ENCODE measurements at places on chromosomes 2 and 18. TPM values are rescaled to one million over a fixed set of nuclear protein-coding genes. Genes with fewer than 3 reads are reported as not detected.

DNA sequence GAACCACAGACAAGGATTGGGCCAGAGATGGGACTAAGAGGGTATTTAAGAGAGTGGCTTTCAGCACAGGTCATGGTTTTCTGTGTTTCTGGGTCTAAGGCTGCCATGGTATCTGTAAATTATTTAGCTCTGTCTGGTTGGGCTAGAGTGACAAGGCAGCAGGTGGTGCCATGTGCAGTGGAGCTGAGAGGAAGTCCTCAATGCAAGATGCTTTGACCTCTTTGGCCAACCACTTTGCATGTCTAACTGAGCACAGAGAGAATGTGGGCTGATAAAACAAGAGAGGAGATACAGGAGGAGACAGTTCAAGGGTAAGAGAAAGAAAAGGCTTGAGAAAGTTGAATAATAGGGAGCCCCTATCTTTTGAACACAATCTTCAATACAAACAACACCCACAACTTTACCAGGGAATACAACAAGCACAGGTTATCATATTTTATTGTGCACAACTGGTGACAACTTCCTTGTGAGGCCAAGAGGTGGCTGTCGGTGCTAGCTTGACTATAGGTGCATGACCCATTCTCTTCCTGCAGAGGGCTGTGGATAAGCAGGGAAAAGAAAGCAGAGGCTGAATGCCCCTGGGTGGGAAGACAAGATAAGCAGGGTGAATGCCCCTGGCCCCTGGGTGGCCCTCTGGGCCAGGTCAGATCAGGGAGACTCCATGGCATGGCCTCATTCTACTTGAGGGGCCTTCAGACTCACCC lies 12.3 kb downstream of the FLACC1 start:
- no peak overlapping the region for H3K27ac ChIP-seq
- H3K4me3 ChIP-seq, result no peak overlapping the region
- no peaks in the 10 kb centered on the region for H3K27me3 ChIP-seq
- H3K4me1 ChIP-seq, result peaks cover 8% of the 10 kb centered on the region

The SMCHD1 gene
- 98.4 TPM for total RNA-seq

DNA sequence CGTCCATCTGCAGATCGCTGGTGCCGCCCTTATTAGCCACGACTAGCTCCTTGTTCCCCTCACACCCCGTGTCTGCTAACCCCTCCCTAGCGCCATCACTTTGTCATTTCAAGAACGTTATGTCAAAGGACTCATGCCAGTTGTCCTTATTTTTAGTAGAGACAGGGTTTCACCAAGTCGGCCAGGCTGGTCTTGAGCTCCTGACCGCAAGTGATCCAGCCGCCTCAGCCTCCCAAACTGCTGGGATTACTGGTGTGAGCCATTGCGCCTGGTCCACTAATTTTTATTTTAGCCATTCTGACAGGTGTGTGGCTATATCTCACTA lies 138.9 kb upstream of the HDAC4 start:
- H3K27me3 ChIP-seq, result peaks cover 22% of the 10 kb centered on the region
- no peak overlapping the region for H3K27ac ChIP-seq
- no peak for DNase-seq
- H3K4me3 ChIP-seq, result no peak overlapping the region
- no peaks in the 10 kb centered on the region for H3K36me3 ChIP-seq

DNA sequence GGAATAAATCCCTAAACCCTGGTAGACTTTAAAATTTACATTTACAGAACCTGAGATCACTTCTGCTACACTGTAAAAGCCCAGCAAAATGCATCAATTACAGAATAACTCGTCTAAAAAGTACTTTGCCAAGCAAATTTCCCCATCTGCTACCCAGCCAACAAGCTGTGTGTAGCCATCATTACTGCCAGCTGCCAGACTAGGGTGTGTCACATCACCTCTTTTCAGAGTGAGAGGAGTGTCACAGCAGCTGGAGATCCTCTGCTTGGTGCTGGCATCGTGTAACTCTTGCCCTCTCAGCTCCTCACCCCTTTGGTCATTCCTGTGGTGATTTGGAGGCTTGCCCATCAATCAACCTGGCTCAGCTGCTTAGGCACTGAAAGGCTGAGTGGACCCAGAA lies 340.4 kb upstream of the MMADHC start:
- no peaks in the 10 kb centered on the region for H3K27me3 ChIP-seq
- no peaks in the 10 kb centered on the region for H3K36me3 ChIP-seq
- H3K27ac ChIP-seq, result no peak overlapping the region
- no peaks in the 10 kb centered on the region for H3K4me1 ChIP-seq
- no peak overlapping the region for H3K4me3 ChIP-seq

DNA sequence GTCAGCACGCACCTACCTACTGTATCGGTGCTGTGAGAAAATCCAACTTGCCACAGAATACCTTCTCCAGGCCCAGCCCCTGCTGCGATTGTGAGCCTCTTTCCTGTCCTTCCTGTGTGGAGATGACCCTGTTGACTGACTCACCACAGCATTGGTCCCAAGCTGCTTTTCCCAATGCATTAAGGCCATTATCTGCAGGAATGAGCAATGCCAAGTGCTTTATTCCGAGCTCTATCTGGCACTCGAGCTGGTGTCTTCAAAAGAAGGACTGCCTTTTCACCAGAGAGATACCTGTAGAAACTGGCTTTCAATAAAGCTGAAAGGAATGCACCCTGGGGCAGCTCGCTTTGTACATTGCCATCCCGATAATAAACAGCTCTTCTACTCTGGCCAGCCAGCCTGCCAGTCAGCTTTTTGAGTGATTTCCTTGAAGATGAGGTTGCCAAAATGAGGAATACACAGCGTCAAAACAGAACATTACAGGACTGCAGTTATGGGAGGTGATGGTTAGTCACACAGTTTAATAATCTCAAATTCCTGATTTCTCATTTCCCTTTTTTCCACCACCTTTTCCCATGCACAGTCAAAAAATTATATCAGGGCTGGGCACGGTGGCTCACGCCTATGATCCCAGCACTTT lies 8.3 kb upstream of the RNF103 start:
- H3K36me3 ChIP-seq, result no peaks in the 10 kb centered on the region
- no peak overlapping the region for H3K27ac ChIP-seq
- H3K4me3 ChIP-seq, result no peak overlapping the region
- no peaks in the 10 kb centered on the region for H3K4me1 ChIP-seq
- peak; percentile 49 for DNase-seq

GRCh38 chr2:71566372-71566771 lies 113.0 kb downstream of the DYSF start:
- no peaks in the 10 kb centered on the region for H3K27me3 ChIP-seq
- no peaks in the 10 kb centered on the region for H3K36me3 ChIP-seq
- DNase-seq, result no peak
- H3K4me3 ChIP-seq, result no peak overlapping the region
- H3K4me1 ChIP-seq, result no peaks in the 10 kb centered on the region
- H3K27ac ChIP-seq, result no peak overlapping the region

The TPRKB gene
- total RNA-seq, result 38.5 TPM

The HOXD13 gene
- not detected for total RNA-seq

- no peak for DNase-seq
- H3K27me3 ChIP-seq, result peaks cover 6% of the 10 kb centered on the region
- no peak overlapping the region for H3K4me3 ChIP-seq
- no peaks in the 10 kb centered on the region for H3K4me1 ChIP-seq
Measured at GRCh38 chr2:57892920-57893319, 153.7 kb upstream of the VRK2 start.

GRCh38 chr2:181252262-181253148 lies 204.7 kb upstream of the ITGA4 start:
- peak; percentile 57 for DNase-seq
- no peak overlapping the region for H3K4me3 ChIP-seq
- H3K27me3 ChIP-seq, result no peaks in the 10 kb centered on the region

The CNTNAP5 gene
- total RNA-seq, result not detected

DNA sequence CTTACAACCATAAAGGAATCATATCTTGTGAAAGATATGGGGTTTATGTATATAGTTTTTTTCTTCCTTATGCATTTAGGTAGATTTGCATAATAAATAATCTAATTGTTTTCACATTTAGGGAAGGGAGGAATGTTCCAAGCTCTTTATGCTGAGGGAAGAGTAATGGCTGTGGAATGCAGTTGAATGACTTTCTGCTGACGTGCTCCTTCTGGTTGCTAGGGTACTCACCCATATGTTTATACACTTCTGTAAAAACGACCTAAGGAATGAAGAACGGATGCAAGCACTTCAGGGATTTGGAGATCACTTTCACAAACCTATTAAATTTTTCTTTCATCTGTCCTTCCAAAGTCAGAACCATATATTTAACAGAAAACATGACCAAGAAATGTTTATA lies 29.2 kb upstream of the PPP4R1 start:
- H3K27ac ChIP-seq, result no peak overlapping the region
- DNase-seq, result no peak
- no peak overlapping the region for H3K4me3 ChIP-seq
- no peaks in the 10 kb centered on the region for H3K4me1 ChIP-seq
- no peaks in the 10 kb centered on the region for H3K36me3 ChIP-seq
- H3K27me3 ChIP-seq, result peaks cover 14% of the 10 kb centered on the region

All from activated CD4-positive, alpha-beta T cell treated with anti-CD3 and anti-CD28 coated beads, Interleukin-2, amount 10 ng/mL, durations not matched to agents 24 days and 14 days (primary cell).